ENCODE measurements at places on chromosomes 5 and 9.
A peak's percentile ranks its signal among the peaks of the same experiment; 100 is the strongest.

DNA sequence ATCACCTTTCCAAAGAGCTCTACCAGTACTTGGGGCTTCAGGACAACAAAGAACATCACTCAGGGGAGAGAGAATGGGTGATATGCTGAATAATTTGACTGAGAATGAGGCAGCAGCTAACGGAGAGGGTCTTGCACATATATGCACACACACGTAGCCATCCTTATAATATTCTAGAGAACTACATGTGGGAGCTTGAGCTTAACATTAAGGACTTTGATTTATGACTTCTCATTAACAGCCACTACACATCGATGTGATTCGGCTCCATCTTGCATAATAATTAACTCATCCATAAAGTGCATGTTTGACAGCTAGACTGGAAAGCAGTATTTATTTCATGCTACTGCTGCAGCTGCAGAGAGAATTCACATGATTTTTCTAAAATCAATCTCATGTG lies 163.4 kb downstream of the RAB3C start:
- no peaks in the 10 kb centered on the region for H3K36me3 ChIP-seq
- H3K27ac ChIP-seq = no peak overlapping the region
- H3K4me1 ChIP-seq = no peaks in the 10 kb centered on the region
- DNase-seq = no peak

DNA sequence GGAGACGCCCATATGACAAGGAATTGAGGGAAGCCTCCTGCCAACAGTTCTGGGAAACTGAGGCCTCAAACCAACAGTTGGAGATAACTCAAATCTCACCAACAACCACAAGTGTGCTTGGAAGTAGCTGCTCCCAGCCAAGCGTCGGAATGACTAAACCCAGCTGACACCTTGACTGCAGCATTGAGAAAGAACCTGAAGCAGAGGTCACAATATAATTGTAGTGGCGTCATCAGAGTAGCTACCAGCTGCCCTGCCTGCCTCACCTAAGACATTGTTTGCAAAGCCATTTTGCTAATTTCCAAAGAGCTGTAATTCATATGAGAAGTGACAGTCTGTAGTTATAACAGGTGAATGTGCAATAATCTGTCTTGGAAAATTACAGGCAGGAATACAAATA lies 40.8 kb upstream of the ANKRD31 start:
- no peaks in the 10 kb centered on the region for H3K36me3 ChIP-seq
- peaks cover 3% of the 10 kb centered on the region for H3K27me3 ChIP-seq
- no peaks in the 10 kb centered on the region for H3K4me1 ChIP-seq
- H3K4me3 ChIP-seq = no peak overlapping the region
- no peak overlapping the region for H3K27ac ChIP-seq
- no peak for DNase-seq

- no peak for DNase-seq
- no peak overlapping the region for H3K27ac ChIP-seq
- no peak overlapping the region for H3K4me3 ChIP-seq
Observed at GRCh38 chr5:29994519-29994918, 1199.0 kb upstream of the CDH6 start.

- H3K27ac ChIP-seq = peak overlapping the region; percentile 68
- H3K27me3 ChIP-seq = peaks cover 93% of the 10 kb centered on the region
- peaks cover 6% of the 10 kb centered on the region for H3K36me3 ChIP-seq
- no peak for DNase-seq
Observed at GRCh38 chr5:73298772-73299630, 126.0 kb downstream of the TMEM174 start.

DNA sequence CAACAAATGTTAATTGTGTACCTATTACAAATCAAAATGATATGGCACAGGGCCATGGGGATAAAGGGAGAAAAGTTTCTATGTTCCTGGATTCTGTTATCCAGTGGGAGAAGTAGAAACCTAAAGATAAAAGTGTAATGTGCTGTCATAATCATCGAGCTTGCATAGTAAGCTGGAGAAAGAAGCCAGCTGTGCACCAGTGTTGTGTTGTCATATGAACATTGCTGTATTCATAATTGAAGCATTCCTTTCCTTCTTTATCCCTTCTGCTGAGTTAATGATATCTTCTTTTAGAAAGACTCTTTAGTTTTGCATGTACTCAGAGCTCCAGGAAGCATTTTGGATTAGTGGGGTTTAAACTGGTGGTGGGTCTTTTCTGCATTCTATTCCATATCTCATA lies 39.5 kb downstream of the NTRK2 start:
- no peak for DNase-seq
- H3K27ac ChIP-seq = no peak overlapping the region
- peaks cover 29% of the 10 kb centered on the region for H3K27me3 ChIP-seq
- H3K36me3 ChIP-seq = peaks cover 2% of the 10 kb centered on the region
- H3K4me3 ChIP-seq = no peak overlapping the region
- H3K4me1 ChIP-seq = peaks cover 28% of the 10 kb centered on the region

GRCh38 chr5:137336565-137337120 lies 162.5 kb downstream of the SPOCK1 start:
- no peaks in the 10 kb centered on the region for H3K4me1 ChIP-seq
- no peaks in the 10 kb centered on the region for H3K36me3 ChIP-seq
- H3K4me3 ChIP-seq = no peak overlapping the region
- H3K27me3 ChIP-seq = no peaks in the 10 kb centered on the region
- DNase-seq = no peak

DNA sequence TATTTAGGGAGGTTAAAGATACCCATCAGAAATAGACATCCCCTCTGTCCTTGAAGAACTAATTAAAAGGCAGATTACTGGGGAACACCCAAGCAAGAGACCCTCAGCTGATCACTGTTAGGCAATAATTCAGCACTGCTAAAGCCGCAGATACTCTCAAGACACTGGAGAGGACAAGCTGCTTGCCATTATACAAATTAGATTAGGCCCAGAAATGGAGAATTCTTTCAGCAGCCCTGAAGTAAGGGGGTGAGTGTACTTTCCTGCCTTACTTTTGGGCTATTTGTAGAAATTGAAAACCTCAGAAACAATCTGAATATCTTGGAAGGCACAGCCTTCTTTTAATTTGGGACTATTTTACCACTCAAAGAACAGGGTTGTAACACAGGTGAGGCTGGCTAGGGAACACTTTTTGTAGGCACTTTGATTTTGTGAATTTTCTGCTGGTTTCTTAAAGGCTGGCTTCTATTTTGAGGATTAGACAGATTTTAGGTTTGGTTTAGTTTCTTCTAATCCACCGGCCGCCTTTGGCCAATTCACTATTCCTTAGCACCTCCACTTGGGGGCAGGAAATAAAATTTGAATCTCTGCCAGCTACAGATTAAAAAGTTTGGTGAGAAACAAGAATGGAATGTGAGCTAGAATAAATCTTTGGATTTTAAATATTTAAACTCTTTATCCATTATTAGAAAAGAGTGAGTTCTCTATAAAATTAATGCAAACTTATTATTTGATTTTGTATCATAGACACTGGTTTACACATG lies 106.0 kb downstream of the SMARCA2 start:
- peaks cover 14% of the 10 kb centered on the region for H3K4me1 ChIP-seq
- no peak overlapping the region for H3K27ac ChIP-seq
- H3K4me3 ChIP-seq = no peak overlapping the region
- no peak for DNase-seq

- no peaks in the 10 kb centered on the region for H3K4me1 ChIP-seq
- no peak overlapping the region for H3K4me3 ChIP-seq
- no peak overlapping the region for H3K27ac ChIP-seq
- no peaks in the 10 kb centered on the region for H3K27me3 ChIP-seq
- no peaks in the 10 kb centered on the region for H3K36me3 ChIP-seq
Observed at GRCh38 chr5:123813937-123814624, 302.1 kb downstream of the CSNK1G3 start.

DNA sequence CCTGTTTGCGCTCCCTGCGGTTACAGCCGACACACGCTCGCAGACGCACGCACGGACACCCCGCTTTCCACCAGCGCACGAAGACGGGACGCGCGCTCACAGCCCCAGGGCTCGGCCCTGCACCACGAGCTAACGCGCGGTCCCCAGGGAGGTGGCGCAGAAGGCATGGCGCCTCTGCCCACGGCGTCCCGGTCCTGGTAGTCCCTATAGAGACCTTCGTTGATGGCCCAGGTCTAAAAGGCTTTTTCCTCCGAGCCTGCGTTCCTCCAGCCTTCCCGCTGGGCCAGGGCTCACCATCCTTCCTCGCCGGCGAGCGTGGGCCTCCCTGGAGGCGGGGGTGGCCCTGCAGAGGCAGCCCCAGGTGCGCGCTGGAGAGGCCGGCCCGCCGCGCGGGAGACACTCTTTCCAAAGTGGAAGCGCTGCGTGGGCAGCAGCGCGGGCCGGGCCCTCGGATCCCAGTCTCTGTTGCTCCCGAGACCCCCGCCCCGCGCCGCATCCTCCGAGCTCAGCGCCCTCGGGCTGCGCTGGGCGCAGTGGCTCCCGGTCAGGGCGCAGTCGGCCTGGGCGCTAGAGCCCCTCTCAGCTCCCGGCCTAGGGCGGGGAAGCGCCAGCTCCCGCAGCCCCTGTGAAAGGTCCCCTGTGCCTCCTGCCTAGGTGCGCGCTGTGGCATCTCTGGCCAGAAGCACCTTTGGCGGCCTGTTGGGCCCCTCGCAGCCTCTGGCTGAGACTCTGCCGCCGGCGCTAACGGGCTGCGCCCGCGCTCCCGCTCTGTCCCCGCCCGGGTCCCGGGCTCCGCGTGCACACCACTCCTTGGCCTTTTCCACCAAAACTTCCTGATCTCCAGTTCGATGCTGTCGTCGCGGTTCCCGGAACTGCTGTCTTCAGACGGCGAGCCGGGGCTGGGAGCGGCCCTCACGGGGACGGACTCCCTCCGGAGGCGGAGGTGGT lies 31.9 kb upstream of the FANCC start:
- H3K36me3 ChIP-seq = no peaks in the 10 kb centered on the region
- peaks cover 2% of the 10 kb centered on the region for H3K4me1 ChIP-seq
- H3K4me3 ChIP-seq = no peak overlapping the region
- peaks cover 51% of the 10 kb centered on the region for H3K27me3 ChIP-seq
- DNase-seq = no peak

GRCh38 chr5:168962306-168962705 lies 338.6 kb downstream of the SLIT3 start:
- H3K4me1 ChIP-seq = peaks cover 3% of the 10 kb centered on the region
- DNase-seq = no peak
- no peak overlapping the region for H3K4me3 ChIP-seq

DNA sequence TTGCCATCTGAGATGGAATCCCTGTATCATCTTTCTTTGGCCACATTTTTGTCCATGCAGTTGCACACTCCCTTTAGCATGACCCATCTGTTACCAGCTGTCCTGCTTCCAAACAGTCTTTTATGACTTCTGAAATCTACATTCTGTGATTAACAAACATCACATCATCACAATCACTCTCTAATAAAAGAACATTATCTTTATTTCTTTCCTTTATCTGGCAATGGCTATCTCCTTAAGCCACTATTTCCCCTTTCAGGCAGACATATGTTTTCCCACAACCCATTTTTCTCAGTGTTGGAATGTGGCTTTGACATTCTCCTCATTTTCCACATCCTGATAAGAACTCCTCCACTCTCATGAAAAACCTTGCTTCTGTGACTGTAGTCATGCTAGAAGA lies 141.0 kb downstream of the ST8SIA4 start:
- no peaks in the 10 kb centered on the region for H3K36me3 ChIP-seq
- DNase-seq = no peak
- H3K4me1 ChIP-seq = no peaks in the 10 kb centered on the region

DNA sequence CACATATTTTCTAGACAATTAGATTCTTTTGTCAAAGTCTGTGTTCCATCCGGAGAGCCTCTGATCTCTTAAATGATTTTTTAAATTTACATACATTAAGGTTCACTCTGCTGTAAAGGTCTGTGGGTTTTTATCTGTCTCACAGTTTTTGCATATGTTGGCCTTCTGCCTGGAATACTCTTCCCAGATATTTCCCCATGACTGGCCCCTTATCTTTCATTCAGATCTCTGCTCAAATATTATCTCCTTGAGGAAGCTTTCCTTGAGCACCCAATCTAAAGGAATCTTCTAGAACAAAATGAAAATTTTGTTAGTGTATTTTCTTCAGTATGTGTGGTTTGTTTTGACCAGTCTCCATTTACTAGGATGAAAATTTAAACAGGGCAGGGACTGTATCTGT lies 26.3 kb downstream of the FAF2 start:
- no peaks in the 10 kb centered on the region for H3K4me1 ChIP-seq
- no peak for DNase-seq
- H3K4me3 ChIP-seq = no peak overlapping the region
- no peak overlapping the region for H3K27ac ChIP-seq
- H3K27me3 ChIP-seq = no peaks in the 10 kb centered on the region
- peaks cover 31% of the 10 kb centered on the region for H3K36me3 ChIP-seq

DNA sequence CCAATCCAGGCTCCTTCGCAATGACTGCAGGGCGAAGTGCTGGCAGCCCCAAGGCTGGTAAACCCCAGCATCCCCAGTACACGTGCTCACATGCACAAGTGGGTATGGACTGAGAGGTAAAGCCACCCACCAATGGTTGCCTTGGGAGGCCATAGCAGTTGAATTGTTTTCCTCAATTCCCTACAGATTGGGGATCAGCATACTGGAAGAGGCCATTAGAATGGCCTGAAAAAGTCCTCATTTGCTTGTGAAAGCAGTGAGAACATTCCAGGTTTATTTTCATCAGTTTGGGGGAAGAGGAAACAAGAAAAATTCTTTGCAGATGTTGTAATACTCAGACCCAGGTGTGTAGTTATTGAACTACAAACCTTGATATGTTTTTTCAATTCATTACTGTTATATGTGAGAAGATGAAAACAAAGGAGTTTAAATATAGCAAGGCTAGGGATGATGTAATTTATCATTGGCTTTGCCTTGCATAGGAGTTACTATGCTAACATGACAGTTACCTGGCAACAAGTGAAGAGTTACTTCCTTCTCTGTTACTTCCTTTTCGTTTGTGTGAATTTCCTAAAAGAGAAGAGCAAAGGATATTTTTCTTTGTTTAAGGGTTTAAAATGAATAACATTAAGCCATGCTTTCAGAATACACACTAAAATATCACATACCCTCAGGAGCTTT lies 36.4 kb downstream of the MTMR12 start:
- H3K27me3 ChIP-seq = no peaks in the 10 kb centered on the region
- H3K4me3 ChIP-seq = no peak overlapping the region
- no peak for DNase-seq
- peak overlapping the region; percentile 77 for H3K27ac ChIP-seq
- peaks cover 45% of the 10 kb centered on the region for H3K36me3 ChIP-seq

DNA sequence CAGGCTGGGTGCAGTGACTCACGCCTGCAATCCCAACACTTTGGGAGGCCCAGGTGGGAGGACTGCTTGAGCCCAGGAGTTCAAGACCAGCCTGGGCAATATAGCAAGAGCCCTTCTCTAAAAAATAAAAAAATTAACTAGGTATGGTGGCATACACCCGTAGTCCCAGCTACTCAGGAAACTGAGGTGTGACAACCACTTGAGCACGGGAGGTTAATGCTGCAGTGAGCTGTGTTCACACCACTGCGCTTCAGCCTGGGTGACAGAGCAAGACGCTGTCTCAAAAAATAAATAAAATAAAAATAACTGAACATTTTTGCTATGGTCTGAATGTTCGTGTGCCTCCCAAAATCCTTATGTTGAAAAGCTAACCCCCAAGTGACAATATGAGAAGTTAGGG lies 24.5 kb downstream of the AGTPBP1 start:
- DNase-seq = no peak
- H3K4me1 ChIP-seq = peaks cover 30% of the 10 kb centered on the region
- H3K4me3 ChIP-seq = no peak overlapping the region

- H3K4me3 ChIP-seq = peak overlapping the region; percentile 37
- no peaks in the 10 kb centered on the region for H3K27me3 ChIP-seq
- DNase-seq = peak; percentile 44
- H3K4me1 ChIP-seq = peaks cover 32% of the 10 kb centered on the region
- peaks cover 22% of the 10 kb centered on the region for H3K36me3 ChIP-seq
Observed at GRCh38 chr5:80125962-80126480, 90.9 kb downstream of the THBS4 start.
